ENCODE measurements at places on chromosomes 7 and 10. TPM values are rescaled to one million over a fixed set of nuclear protein-coding genes. Genes with fewer than 3 reads are reported as not detected.

Gene PDK4
- 559 TPM for total RNA-seq

Gene HOXA10
- total RNA-seq = not detected

Gene AKR1C8
- total RNA-seq = not detected

Gene CHAT
- not detected for total RNA-seq

Gene PHYHIPL
- not detected for total RNA-seq

Gene DRGX
- not detected for total RNA-seq

Gene SCART1
- 8.1 TPM for total RNA-seq

Gene VWC2
- 0.18 TPM for total RNA-seq

- H3K4me3 ChIP-seq = peak overlapping the region; percentile 76
- peak overlapping the region; percentile 92 for H3K27ac ChIP-seq
- peaks cover 26% of the 10 kb centered on the region for H3K4me1 ChIP-seq
- peaks cover 15% of the 10 kb centered on the region for H3K36me3 ChIP-seq
These were observed 1.8 kb downstream of the DDIT4 start for GRCh38 chr10:72275351-72276012.

DNA sequence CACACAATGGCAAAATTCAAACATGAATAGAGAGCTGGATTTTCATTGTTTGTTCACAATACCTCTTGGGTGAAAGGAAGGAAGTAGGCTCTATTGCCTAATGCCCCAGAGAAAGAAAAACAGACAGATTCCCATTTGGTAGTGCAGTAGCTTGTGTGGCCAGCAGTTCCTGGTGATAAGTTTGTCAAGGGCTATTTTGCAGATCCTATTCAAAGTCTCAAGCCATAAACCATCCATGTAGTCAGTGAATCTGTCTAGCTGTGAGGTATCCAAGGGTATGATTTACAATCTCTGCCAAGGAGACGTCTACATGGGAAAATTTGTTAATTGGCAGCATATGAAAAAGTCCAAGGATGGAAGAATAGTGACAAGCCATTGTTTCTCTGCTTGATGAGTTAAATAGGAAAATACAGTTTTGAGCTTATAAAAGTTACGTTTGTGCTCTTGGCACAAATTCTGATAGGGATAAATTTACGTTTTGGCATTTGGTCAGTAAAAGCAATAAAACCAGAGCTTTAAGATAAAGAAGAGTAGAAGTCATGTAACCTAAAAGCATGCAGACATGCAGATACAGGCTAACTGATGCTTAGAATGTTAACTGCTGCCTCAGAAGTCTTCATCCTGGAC lies 269.1 kb downstream of the GATA3 start:
- no peak overlapping the region for H3K4me3 ChIP-seq
- no peaks in the 10 kb centered on the region for H3K36me3 ChIP-seq
- no peaks in the 10 kb centered on the region for H3K4me1 ChIP-seq
- no peaks in the 10 kb centered on the region for H3K27me3 ChIP-seq

DNA sequence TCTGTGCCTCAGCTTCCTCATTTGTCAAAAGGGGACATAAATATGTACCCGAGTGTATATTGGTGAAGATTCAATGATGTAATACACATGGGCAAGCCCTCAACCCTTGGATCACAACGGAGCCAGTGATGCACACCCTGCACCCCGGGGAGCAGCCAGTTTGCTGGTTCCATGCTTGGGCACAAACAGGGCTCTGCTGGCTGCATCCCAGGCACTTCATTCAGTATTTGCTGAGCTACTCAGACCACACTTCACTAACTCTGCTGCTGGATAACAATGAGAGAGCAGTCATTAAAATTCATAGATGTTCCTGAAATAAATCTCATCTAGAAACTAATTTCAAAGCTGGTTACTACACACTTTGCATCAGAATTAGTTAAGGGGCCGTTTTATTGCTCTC lies 72.0 kb downstream of the SCRN1 start:
- H3K27me3 ChIP-seq = no peaks in the 10 kb centered on the region
- no peak overlapping the region for H3K27ac ChIP-seq
- H3K36me3 ChIP-seq = peaks cover 2% of the 10 kb centered on the region
- no peak overlapping the region for H3K4me3 ChIP-seq

DNA sequence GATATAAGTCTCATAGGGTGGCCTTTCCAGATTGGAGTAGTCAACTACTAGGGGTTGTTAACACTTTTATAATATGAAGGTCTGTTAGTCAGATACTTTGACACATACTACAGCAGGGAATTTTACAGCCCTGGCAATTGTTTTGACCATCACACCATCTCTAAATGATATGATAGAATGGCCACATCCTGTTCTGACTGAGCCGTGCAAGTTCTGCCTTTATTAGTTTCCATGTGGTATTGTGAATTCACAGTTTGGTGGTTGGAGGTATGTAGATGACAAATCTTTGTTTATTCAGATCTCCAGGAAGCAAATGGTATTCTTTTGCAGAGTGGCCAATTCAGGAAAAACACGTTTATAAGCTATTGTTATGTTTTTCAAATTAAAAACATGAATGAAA lies 83.0 kb downstream of the NRG3 start:
- no peaks in the 10 kb centered on the region for H3K27me3 ChIP-seq
- H3K4me1 ChIP-seq = no peaks in the 10 kb centered on the region
- peak; percentile 5 for DNase-seq
- no peak overlapping the region for H3K27ac ChIP-seq
- H3K36me3 ChIP-seq = no peaks in the 10 kb centered on the region

- no peaks in the 10 kb centered on the region for H3K27me3 ChIP-seq
- no peak overlapping the region for H3K4me3 ChIP-seq
- DNase-seq = peak; percentile 21
- H3K4me1 ChIP-seq = peaks cover 47% of the 10 kb centered on the region
These were observed 26.7 kb downstream of the SVIL start for GRCh38 chr10:29608062-29608461.

DNA sequence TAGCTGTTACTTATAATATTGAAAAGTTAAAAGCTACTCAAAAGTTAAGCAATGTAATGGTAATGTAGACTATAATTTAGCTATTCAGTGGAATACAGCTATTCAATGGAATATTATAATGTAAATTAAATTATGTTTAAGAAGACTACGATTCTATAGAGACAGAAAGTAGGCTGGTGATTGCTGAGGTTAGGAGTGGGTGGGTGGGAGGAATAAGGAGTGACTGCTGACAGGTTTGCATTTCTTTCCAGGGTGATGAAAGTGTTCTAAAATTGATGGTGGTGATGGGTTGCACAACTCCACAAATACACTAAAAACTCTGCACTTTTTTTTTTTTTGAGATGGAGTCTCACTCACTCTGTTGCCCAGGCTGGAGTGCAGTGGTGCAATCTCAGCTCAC lies 21.4 kb downstream of the DENND2A start:
- no peaks in the 10 kb centered on the region for H3K36me3 ChIP-seq
- no peaks in the 10 kb centered on the region for H3K27me3 ChIP-seq
- no peak overlapping the region for H3K4me3 ChIP-seq
- no peak overlapping the region for H3K27ac ChIP-seq
- no peak for DNase-seq

DNA sequence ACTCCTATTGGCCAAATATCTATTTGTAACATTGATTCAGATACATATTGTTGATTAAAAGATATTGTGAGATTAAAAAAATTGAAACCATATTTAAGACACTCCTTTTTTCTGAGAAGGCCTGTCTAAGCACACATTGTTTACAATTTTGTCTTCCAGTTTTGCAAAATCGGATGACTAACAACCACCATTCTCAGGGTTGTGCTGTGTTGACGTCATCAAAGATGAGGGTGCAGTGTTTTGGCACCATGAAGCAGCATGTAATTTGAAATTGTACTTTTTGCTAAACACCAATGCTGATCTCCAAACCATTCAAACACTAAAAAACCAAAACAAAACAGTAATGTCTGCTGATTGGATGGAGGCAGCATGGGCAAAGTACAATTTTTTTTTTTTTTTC lies 7.4 kb downstream of the CREB5 start:
- DNase-seq = no peak
- H3K4me3 ChIP-seq = no peak overlapping the region
- H3K36me3 ChIP-seq = no peaks in the 10 kb centered on the region
